Osteoblast (primary cell): ENCODE measurements at places on chromosomes 2 and 18. TPM values are rescaled to one million over a fixed set of nuclear protein-coding genes. Genes with fewer than 3 reads are reported as not detected.

- H3K27me3 ChIP-seq, result no peaks in the 10 kb centered on the region
- H3K27ac ChIP-seq, result no peak overlapping the region
- no peaks in the 10 kb centered on the region for H3K4me1 ChIP-seq
- no peak overlapping the region for H3K4me3 ChIP-seq
- H3K36me3 ChIP-seq, result no peaks in the 10 kb centered on the region
Observed at GRCh38 chr2:203003716-203004115, 11.0 kb upstream of the NBEAL1 start.

DNA sequence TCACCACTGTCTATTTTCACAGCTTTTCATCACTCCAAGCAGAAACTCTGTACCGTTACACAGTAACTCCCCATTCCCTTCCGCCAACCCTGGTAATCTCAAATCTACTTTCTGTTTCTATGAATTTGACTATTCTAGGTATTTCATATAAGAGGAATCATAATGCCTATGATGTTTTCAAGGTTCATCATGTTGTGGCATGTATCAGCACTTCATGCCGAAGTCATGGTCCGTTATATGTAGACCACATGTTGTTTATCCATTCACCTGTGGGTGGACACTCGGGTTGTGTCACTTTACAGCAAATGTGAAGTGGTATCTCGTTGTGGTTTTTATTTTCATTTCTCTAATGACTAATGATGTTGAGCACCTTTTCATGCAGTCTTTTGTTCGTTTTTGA is 21.6 kb downstream of the CPSF3 start:
- no peaks in the 10 kb centered on the region for H3K27me3 ChIP-seq
- peaks cover 12% of the 10 kb centered on the region for H3K4me1 ChIP-seq
- H3K4me3 ChIP-seq, result no peak overlapping the region

DNA sequence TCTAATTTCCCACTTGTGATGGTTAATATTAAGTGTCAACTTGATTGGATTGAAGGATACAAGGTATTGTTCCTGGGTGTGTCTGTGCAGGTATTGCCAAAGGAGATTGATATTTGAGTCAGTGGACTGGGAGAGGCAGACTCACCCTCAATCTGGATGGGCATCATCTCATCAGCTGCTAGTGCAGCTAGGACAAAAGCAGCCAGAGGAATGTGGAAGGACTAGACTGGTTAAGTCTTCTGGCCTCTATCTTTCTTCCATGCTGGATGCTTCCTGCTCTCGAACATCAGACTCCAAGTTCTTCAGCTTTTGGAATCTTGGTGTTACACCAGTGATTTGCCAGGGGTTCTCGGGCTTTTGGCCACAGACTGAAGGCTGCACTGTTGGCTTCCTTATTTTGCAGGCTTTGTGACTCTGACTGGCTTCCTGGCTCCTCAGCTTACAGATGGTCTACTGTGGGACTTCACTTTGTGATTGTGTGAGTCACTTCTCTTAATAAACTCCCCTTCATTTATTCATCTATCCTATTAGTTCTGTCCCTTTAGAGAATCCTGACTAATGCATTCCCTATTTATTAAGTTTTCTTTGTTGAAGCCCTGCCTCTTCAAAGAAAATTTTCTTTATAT is 1087.5 kb upstream of the NXPH2 start:
- H3K36me3 ChIP-seq, result no peaks in the 10 kb centered on the region
- H3K4me1 ChIP-seq, result no peaks in the 10 kb centered on the region
- H3K4me3 ChIP-seq, result no peak overlapping the region

- H3K4me3 ChIP-seq, result no peak overlapping the region
- peak; percentile 56 for DNase-seq
- H3K4me1 ChIP-seq, result peaks cover 11% of the 10 kb centered on the region
- no peaks in the 10 kb centered on the region for H3K36me3 ChIP-seq
- no peak overlapping the region for H3K27ac ChIP-seq
Observed at GRCh38 chr2:20674309-20674965, 7.5 kb downstream of the GDF7 start.

DNA sequence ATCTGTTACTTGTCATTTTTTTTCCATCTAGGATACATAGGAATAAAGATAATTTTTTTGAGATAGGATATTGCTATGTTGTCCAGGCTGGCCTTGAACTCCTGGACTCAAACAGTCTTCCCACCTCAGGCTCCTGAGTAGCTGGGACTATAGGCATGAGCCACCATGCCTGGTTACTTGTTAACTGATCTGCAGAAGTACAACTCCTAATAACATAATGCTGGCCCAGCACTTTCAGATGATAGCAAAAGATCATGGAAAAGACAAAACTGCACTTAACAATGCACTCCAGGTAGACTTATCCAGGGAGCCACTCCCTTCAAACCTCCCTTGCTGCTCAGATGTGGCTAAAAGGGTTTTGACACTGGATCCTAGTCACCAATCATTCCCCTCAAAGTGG is 11.4 kb upstream of the CTDP1 start:
- H3K4me1 ChIP-seq, result no peaks in the 10 kb centered on the region
- no peak for DNase-seq
- no peaks in the 10 kb centered on the region for H3K36me3 ChIP-seq
- H3K27ac ChIP-seq, result no peak overlapping the region
- no peaks in the 10 kb centered on the region for H3K27me3 ChIP-seq

DNA sequence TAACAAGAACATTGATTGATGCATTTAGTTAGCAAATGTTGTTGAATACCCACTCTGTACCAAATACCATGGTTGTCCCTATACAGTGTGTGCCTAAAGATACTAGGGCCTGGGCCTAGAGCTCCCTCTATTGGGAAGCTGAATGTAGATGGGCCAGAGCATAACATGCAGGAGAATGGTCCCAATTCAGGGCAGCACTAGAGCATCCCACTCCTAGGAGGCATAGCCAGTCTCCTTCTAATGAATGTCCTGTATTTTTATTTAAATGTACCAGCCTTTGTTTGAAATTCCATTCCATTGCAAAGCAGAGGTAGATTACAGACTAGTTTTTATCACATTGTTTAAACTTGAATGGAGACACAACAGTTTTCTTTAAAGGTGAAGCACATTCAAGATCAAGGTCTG is 90.6 kb downstream of the FEZ2 start:
- no peaks in the 10 kb centered on the region for H3K27me3 ChIP-seq
- peak overlapping the region; percentile 16 for H3K27ac ChIP-seq
- no peak overlapping the region for H3K4me3 ChIP-seq
- no peak for DNase-seq
- peaks cover 91% of the 10 kb centered on the region for H3K36me3 ChIP-seq

ANTXR1 gene
- 123 and 134 TPM in 2 replicates for total RNA-seq

- peaks cover 26% of the 10 kb centered on the region for H3K36me3 ChIP-seq
- no peak for DNase-seq
- no peaks in the 10 kb centered on the region for H3K27me3 ChIP-seq
- peak overlapping the region; percentile 72 for H3K27ac ChIP-seq
Observed at GRCh38 chr2:196798980-196799379, 503 bp downstream of the GTF3C3 start.
